ENCODE measurements at places on chromosomes 12 and 14.

DNA sequence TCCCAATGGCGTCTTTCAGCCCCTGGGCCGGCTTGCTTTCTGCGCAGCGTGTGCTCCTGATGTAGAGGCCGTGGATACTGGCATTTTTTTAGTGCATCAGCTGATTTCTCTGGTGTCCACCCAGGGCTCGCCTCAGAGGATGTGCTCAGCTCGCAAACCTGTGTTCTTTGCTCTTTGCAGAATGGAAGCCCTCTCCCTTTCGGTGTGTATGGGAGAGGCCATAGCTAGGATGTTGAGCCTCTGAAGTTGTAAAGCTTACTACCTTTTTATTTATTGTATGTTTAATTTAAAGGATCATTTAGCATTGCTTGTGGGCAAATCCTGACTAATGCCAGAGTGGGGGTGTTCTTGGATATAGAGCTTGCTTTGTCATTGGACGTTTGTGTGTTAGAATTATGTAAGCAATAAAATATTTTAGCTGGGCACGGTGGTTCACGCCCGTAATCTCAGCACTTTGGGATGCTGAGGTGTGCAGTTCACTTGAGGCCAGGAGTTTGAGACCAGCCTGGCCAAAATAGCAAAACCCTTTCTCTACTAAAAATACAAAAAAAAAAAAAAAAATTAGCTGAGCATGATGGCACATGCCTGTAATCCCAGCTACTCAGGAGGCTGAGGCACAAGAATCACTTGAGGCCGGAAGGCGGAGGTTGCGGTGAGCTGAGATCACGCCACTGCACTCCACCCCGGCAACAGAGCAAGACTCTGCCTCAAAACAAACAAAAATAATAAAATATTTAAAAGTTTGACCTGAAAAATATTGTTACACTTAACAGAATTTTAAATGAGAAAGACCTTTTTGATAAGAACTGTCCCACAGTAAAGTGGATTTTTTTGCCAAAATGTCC is 52.6 kb upstream of the MMP17 start:
- DNase-seq: no peak

DNA sequence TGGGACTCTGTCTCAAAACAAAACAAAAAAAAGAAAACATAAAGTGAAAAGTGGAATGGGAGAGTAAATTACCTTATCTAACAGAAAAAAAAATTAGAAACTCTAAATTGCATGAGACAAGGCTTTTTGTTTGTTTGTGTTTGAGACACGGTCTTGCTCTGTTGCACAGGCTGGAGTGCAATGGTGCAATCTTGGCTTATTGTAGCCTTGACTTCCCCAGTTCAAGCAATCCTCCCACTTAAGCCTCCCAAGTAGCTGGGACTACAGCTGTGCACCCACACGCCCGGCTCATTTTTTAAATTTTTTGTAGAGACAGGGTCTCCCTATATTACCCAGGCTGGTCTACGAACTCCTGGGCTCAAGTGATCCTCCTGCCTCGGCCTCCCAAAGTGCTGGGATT is 17.9 kb upstream of the FBXO34 start:
- DNase-seq: no peak

- DNase-seq: no peak
Measured at GRCh38 chr12:55818140-55818728, 393 bp downstream of the ORMDL2 start.

DNA sequence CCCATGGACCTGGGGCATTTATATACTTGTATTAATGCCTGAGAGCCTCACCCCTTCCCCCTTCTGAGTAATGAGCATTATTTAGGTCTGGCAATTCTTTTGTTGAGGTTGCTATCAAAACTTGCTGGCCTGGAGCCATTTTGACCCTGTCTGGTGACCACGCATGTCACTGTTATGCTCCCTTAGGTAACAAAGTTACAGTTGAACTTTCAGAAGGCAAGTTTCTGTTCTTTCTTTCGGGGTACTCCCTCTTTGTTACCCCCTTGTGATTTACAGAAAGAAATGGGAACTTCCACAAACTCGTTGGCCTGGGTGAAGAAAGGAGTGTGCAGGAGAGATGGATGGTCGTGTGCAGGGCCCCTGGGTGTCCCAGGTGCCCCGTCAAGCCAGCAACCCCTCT is 305.4 kb downstream of the DPF3 start:
- DNase-seq: peak; percentile 23

GRCh38 chr12:20289520-20289919 is 78.8 kb upstream of the PDE3A start:
- no peak for DNase-seq

- DNase-seq: no peak
Measured at GRCh38 chr12:88600272-88600671, 20.0 kb upstream of the KITLG start.

DNA sequence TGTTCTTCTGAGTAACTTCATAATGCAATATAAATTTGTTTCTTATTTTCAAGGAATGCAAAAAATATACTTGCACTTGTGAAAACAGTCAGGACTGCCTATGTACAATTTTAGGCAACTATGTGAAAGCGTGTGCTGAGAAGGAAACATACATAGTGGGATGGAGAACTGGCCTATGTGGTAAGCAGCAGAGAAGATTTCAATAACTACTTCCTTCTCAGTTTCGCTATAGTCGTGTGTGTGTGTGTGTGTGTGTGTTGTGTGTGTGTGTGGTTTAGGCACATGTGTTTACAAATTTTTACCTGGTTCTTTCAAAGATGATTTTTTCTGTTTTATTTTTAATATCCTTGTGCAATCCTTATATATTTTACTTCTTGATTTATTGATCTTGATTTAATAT is 211.8 kb downstream of the LRRK2 start:
- peak; percentile 65 for DNase-seq

GRCh38 chr12:89395712-89396111 is 43.4 kb upstream of the DUSP6 start:
- no peak for DNase-seq

- no peak for DNase-seq
Measured at GRCh38 chr12:3437986-3438385, 53.0 kb upstream of the PRMT8 start.

DNA sequence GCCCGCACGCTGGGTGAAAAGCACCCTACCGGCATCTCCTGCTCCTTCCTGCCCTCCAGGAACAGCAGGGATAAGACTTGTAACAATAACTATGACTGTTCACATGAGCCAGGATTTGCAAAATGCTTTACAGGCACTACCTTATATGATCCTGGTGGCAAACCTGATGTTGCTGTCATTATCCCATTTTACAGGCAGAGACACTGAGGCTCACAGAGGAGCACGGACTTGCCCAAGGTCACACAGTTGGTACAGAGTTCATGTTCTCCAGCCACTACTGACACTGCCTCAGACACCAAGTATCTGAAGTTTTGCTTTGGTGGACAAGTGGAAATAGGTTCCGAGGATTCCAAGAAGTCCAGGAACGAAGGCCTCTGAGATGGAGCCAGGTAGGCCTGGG is 22.6 kb downstream of the GLTP start:
- DNase-seq: no peak

- DNase-seq: no peak
Measured at GRCh38 chr12:11875414-11875935, 195.3 kb upstream of the BCL2L14 start.

- no peak for DNase-seq
Measured at GRCh38 chr12:29238822-29239291, 89.8 kb downstream of the FAR2 start.

GRCh38 chr14:50813544-50813863 is 17.5 kb downstream of the NIN start:
- peak; percentile 94 for DNase-seq

DNA sequence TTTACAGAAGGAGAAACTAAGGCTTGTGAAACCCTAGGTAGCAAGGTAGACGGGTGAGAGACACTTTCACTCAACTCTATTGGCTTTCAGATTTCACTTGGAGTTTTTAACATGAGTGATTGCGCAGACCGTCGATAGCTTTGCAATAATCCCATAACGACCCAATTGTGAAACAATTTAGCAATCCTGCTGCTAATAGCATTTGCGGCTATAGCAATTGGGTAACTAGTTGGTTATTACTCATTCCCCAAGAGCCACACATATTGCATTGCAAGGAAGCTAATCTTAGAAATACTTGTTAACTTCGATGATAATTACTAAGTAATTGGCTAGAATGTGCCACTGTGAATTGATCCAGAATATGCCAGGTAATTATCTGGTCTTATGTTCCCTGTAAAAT is 159.9 kb upstream of the NOS1 start:
- peak; percentile 91 for DNase-seq

DNA sequence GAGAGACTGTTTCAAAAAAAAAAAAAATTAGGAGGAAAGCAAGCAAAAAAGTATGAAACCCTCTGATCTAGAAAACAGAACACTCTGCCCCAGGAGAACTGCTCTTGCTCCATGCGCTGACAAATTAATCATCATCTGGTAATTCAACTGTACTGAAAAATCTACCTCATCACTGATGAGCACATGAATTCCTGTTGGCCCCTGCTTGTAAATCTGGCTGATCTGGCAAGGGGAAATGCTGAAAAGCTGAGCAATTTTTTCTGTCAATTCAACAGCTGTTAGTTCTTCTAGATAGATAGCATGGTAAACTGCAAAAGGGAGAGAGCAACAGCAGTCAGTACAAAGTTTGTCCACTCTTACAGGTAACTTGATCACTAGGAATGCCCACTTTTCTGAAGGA is 15.2 kb upstream of the CSRNP2 start:
- DNase-seq: no peak

DNA sequence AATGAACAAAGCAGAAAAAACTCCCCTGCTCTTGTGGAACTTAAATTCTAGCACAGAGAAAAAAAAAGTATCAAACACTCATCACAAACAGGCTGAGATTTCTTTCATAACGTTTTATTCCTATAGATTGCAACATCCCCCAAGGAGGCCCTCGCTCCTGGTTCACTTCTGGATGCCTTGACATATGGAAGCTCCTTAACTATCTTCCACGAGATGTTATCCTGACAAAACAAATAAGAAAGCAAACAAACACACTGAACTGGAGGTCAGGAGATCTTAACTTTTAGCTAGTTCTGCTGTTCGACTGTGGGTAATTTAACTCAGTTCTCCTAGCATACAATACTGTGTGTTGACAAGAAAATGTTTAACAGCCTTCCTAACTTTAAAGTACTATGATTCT is 104.8 kb downstream of the ETV6 start:
- DNase-seq: no peak

DNA sequence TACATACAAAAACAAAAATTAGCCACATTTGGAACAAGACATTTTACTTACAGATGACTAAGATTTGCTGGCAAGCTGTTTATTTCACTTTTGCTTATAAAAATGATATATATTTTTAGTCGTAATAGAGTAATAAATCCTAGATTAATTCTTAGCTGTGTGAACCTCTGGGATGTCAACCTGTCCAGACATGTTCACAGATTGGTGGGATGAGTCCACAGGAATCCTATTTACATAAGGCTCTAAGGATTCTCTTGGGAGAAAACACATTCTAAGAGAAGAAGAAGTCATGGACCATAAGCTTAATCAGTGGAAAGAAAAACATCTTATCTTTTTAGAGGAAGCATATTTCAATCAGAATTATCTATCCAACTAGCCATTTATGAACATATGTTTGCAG is 797.4 kb downstream of the C12orf50 start:
- DNase-seq: no peak

DNA sequence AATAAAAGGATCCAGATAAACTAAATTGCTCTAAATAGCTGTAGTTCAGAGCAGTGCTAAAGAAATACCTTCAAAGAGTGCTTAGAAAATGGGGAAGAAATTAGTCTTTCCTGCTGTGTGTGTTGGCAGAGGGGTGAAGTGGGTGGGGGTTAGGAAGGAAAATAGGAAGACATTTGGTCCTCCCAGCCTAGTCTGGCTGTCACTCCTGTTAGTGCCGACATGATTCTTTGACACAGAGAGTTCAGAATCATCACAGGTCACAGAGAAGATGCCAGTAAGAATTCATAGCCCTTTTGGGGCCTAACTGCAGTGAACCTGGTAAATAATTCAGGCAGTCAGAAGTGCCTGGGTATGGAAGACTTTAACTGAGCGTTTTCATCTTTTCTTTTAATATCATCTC is 74.8 kb downstream of the FLRT2 start:
- DNase-seq: no peak

DNA sequence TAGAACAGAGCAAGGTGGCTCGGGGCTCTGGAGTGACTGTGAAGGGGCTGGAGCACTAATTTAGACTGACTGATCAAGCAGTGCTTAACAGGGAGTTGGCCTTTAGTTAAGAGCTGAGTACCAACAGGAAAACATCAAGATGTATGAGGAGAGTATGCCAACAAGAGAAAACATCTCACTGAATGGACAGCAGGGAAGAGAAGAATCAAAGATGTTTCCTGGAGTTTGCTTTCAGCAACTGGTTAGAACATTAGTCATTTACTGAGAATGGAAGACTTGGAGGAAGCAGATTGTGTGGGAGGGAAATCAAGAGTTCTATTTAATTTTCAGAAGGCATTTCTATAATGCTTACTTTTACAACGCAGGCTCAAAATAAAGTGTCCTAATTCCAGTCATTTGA is 259.3 kb downstream of the ADAMTS20 start:
- DNase-seq: no peak

DNA sequence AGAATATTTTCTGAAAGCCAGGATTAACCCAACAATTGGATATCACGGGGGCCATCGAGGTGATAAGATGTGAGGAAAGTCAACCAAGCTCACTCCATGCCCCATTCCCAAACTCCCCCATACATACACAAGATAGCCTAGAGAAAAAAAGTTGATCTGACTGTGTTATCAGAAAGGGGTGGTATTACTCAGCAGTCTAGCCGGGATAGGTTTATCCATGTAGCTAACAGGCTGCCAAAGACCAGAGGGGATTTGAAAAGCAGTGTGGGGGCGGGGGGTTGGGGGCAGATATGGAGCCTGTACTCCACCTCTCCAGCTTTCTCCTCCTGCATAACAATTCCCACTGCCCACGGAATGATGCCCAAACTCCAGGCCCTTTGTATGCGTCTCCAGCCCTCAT is 13.2 kb upstream of the MAP1LC3B2 start:
- no peak for DNase-seq

GRCh38 chr12:112252184-112252583 is 126.8 kb downstream of the TRAFD1 start:
- no peak for DNase-seq

DNA sequence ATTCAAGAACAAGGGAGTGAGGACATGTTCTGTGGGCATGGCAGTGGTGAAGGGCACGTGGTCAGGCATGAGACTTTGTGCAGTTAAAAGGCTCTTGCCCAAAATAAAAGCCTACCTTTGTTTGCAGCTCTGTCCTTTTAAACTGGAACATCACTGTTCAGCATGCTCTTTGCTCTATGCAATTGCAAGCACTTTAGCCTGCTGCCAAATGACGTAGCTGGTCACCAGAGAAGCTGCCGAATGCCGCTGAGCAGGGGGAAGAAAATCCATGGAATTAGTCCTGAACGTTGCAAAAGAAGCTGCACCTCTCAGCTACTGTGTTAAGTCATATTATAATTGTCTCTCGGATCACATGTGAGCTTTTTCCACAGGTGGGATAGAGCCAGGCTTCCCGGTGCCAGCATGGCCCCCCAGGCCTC is 176.3 kb upstream of the DIO2 start:
- no peak for DNase-seq
